Epithelial cell of prostate (primary cell): ENCODE measurements at places on chromosomes 7 and 10.

- DNase-seq = no peak
Observed at GRCh38 chr7:156099085-156099484, 286.8 kb upstream of the SHH start.

GRCh38 chr10:131658476-131659110 lies 242.2 kb upstream of the PPP2R2D start:
- DNase-seq = no peak

- DNase-seq = no peak
Observed at GRCh38 chr7:83149466-83149865, 13.2 kb downstream of the PCLO start.

- no peak for DNase-seq
Observed at GRCh38 chr7:7577888-7578287, 11.2 kb downstream of the MIOS start.

DNA sequence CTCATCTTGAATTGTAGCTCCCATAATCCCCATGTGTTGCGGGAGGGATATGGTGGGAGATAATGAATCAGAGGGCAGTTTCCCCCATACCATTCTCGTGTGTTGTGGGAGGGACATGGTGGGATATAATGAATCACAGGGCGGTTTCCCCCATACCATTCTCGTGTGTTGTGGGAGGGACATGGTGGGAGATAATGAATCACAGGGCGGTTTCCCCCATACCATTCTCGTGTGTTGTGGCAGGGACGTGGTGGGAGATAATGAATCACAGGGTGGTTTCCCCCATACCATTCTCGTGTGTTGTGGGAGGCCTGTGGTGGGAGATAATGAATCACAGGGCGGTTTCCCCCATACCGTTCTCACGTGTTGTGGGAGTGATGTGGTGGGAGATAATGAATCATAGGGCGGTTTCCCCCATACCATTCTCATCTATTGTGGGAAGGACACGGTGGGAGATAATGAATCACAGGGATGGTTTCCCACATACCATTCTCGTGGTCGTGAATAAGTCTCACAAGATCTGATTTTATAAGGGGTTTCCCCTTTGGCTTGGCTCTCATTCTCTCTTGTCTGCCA lies 271.0 kb downstream of the MAD1L1 start:
- peak; percentile 39 for DNase-seq

- DNase-seq = no peak
Observed at GRCh38 chr10:132595021-132595420, 57.4 kb downstream of the INPP5A start.

GRCh38 chr10:103715430-103715829 lies 139.9 kb downstream of the SH3PXD2A start:
- no peak for DNase-seq

GRCh38 chr7:69232445-69233376 lies 365.6 kb upstream of the AUTS2 start:
- no peak for DNase-seq

DNA sequence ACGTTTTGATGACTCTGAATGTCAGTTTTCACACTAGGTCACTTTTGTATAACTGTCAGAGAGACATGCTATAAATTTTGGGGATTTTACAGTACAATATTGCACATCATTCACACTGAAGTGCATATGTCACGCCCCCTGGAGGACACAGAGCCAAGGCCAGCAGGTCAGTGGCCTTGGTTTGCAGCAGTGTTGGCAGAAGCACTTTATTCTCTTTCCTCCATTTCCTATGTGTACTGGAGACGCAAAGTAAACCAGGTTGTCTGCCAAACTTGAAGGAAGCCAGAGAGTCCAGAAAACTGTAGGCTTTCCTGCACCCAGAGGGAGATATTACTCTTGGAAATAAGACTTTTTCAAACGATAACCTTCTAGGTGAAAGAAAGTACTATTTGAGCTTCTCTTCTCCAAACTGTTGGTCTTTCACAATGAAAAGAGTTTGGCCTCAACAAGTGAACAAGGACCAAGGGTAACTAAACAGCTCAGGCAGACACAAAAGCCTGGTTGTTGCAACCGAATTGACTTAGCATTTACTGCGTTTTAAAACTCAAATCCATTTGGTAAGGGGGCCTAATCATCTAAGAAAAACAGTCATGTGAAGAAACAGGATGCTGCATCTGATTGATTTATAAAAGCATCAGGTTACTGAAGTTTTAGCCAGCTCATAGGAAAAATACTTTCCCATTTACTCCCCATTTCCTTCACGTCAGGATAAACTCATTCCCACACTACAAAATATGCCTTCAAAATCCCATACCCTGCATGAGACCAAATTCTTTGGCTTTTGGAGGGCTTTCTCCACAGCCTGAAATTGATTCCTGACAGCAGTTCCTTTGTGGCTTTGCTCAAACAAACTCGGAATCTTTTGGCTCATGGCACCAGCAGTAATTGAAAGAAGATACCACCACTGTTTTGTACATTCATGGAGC lies 83.0 kb upstream of the SEC61G start:
- DNase-seq = no peak

DNA sequence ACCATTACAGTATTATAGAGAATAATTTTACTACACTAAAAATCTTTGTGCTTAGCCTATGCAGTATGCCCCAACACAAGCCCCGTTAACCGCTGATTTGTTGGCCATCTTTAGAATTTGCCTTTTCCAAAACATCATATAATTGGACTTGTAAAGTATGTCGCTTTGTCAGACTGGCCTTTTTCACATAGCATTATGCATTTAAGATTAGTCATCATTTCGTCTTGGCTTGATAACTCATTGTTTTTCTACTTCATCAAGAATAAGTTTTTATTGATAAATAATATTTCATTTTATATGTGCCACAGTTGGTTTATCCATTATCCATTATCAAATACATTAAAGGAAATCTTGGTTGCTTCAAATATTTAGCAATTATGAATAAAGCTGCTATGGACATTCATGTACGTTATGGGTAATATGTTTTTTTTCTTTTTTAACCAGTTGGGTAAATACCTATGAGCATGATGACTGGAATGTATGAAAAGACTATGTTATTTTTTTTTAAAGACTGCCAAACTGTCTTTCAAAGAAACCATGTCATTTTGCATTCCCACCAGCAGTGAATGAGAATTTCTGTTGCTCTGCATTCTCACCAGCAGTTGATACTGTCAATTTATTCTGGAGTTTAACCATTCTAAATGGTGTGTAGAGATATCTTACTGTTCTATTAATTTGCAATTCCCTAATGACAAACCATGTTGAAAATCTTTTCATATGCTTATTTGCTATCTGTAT lies 273.1 kb upstream of the KCND2 start:
- no peak for DNase-seq

GRCh38 chr7:30502470-30503251 lies 2.0 kb downstream of the GGCT start:
- no peak for DNase-seq

DNA sequence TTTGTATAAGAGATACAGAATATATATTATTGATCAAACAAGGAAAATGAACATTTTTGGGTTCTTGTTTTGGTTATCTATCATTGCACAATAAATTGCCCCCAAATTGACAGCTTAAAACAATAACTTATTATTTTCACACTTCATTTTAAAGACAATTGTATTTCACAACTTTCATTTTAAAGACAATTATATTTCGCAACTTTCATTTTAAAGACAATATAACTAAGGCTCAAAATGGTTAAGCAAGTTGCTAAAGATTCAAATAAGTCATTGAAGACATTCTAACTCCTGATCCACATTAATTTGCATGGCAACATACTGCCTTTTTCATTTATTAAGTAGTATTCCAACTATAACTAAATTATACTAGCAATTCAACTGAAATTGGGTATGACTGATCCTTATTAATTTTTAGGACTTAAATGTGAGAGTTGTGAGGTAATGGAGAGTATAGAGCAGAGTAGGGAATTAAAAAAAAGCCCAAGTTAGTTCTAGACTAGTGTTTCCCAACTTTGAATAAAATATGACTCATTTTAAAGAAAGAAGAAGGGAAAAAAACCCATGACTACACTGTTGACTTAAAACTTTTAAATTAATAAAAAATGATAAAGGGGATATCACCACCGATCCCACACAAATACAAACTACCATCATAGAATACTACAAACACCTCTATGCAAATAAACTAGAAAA lies 9.9 kb upstream of the STEAP2 start:
- no peak for DNase-seq

DNA sequence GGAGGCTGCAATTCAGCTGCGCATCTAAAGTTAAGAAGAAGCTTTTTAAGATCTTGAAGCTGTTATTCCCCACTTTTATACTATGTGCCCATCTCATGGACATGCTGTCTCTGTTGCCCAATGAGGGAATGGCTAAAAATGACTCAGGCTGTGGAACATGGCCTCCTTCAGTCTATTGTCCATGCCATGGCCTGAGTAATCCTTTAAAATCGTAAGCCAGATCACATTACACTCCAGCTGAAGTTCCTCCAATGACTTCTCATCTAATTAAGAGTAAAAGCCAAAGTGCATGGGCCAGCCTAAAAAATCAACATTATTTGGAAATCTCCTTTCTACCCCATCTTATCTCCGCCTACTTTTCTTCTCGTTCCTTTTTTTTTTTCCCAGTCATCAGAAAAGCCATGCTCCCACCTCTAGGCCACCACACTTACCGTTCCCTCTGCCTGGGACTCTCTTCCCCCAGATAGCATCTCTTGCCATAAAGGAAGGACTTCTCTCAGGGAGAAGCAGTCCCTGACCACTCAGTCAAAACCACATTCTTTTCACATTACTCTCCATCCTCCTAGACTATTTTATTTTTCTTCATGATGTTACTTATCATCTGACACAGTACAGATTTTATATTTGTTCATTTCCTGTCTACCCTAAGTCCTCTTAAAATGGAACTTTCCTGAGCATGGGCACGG lies 337.4 kb downstream of the PRPF18 start:
- peak; percentile 18 for DNase-seq

GRCh38 chr10:5482016-5482415 lies 17.4 kb downstream of the CALML5 start:
- DNase-seq = no peak

- DNase-seq = no peak
Observed at GRCh38 chr10:61338146-61338545, 115.0 kb downstream of the TMEM26 start.

DNA sequence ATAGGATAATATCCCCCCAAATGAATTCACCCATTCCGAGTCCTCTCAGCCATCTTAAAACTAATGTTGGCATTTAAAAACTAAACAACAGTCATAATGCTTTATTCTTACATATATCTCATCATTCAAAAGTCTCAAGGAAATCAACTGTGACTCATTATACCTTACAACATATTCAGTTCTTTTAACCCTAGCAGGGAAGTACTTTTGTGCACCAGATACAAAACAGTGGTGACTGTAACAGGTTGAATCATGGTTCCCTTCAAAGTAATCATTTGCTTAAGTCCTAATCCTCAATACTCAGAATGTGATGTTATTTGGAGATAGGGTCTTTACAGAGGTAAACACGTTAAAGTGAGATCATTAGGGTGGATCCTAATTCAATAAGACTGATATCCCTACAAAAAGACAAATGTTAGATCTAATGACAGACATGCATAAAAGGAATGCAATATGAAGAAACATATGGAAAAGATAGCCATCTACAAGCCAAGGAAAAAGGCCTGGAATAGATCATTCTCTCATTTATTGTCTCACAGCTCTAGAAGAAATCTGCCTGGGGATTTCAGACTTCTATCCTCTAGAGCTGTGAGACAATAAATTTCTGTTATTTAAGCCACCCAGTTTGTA lies 42.3 kb downstream of the RELN start:
- no peak for DNase-seq

DNA sequence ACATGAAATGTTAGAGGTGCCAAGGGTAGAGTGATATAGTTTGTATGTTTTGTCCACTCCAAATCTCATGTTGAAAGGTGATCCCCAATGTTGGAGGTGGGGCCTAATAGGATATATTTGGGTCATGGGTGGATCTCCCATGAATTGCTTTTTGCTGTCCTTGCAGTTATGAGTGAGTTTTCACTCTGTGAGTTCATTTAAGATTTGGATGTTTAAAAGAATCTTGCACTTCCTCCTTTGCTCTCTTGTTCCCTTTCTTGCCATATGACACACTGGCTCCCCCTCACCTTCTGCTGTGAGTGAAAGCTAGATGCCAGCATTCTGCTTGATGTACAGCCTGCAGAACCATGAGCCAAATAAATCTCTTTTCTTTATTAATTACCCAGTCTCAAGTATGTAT lies 269.2 kb downstream of the ZWINT start:
- DNase-seq = no peak

DNA sequence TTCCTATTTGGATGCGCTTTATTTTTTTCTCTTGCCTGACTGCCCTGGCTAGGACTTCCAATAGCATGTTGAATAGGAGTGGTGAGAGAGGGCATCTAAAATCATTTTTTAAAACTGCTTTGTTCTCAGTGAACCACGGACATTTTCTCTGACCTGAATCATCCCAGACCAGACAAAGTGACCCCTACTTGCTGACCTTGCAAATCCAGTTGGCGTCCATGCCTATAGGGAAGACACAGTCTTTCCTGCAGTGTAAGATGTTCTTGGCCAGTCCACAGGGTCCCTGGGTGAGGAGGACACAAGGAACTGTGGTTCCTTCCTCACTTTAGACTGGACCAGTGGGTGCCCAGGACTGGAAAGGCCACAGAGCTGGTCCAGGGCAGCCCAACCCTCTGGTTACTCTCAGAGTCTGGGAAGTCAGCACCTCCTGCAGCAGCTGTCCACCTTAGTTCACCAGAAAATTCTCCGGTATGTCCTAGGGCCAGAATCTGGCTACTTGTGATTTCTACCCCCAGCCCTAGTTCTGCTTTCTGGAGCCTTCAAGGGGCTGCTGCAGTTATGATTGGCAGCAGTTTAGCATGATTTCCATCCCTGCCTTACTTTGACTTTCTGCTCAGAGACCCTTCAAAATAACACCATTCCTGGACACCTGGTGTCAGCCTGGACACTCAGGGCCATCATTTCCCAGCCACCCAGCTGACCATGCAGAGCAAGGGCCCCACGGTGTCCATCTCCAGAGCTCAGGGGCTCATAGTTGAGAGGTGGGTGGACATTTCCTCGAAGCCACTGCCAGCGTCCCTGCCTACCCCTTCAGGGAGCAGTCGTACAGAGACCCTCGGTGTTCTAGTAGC lies 19.3 kb downstream of the VIPR2 start:
- no peak for DNase-seq

DNA sequence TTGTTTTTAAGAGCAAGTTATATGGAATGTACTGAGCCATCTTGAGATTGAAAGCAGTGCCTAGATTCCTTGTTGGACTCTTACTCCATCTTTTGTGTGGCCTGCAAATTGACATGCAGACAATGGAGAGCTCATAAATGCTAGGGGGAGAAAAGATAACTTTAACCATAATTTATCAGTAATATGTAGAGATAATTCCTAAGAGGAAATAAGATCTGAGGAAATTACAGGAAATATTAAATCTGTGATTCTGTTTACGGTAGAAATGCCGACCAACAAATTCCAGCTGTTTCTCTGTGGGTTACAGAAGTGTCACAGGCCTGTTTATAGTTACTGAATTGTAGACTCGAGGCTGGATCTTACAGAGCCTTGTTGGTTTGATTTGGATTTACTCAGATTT lies 348.0 kb downstream of the SUGCT start:
- no peak for DNase-seq

GRCh38 chr7:5310822-5311405 lies 28.2 kb downstream of the SLC29A4 start:
- DNase-seq = no peak
